Naive thymus-derived CD4-positive, alpha-beta T cell (primary cell): ENCODE measurements at places on chromosomes 4 and X. TPM values are rescaled to one million over a fixed set of nuclear protein-coding genes. Genes with fewer than 3 reads are reported as not detected.

GRCh38 chr4:3047464-3048286, 26.7 kb downstream of the HTT-AS start:
- H3K27ac ChIP-seq, result peak overlapping the region; percentile 61
- H3K4me1 ChIP-seq, result peaks cover 16% of the 10 kb centered on the region
- H3K36me3 ChIP-seq, result no peaks in the 10 kb centered on the region
- peak overlapping the region; percentile 65 for H3K4me3 ChIP-seq
- DNase-seq, result peak; percentile 51

Gene ERCC6L
- 0.49 TPM for polyA plus RNA-seq

DNA sequence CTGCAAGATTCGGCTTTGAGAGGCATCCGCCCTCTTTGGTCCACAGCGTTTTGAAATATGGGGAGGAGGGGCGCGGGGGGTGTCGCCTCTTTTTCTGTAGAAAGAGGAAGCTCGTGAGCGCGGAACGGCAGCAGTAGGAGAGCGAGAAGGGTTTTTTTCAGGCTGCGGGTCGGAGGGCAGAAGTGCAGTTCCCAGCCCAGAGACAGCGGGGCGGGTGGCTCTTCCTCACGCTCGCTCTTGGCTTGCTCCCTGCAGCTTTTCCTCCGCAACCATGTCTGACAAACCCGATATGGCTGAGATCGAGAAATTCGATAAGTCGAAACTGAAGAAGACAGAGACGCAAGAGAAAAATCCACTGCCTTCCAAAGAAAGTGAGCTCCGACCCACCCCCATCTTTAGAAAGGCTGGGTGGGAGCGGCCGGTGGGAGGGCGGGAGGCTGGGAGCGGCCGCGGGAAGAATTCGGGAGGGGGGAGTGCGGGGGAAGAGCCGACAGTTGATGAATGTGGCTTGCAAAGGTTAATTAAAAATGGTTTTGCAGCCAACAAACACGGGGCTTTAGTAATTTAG, 1.2 kb downstream of the TMSB4X start:
- H3K36me3 ChIP-seq, result peaks cover 11% of the 10 kb centered on the region
- DNase-seq, result no peak
- peak overlapping the region; percentile 97 for H3K4me3 ChIP-seq
- H3K27ac ChIP-seq, result peak overlapping the region; percentile 93
- H3K4me1 ChIP-seq, result peaks cover 21% of the 10 kb centered on the region

Gene MAGEA2
- not detected for polyA plus RNA-seq

DNA sequence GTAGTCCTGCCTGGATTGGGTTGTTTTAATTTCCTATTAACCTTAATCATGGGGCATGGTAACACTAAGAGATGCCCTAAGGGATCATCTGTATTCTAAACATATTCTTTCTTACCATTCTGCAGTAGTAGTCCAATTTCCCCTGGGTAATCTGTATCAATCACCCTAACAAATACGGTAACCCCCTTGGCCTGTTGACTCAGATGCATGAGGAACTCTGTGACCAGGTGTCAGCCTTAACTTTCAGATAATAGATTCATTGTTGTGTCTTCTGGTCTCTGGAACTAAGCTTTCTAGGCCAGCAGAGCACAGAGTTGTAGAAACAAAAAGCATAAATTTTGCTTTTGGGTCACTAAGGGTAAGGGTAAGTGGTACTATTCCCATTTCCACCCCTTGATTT, 13.1 kb upstream of the BANK1 start:
- H3K27ac ChIP-seq, result no peak overlapping the region
- no peaks in the 10 kb centered on the region for H3K27me3 ChIP-seq
- H3K36me3 ChIP-seq, result no peaks in the 10 kb centered on the region
- DNase-seq, result no peak
- no peaks in the 10 kb centered on the region for H3K4me1 ChIP-seq

Gene CXCL6
- polyA plus RNA-seq, result not detected

DNA sequence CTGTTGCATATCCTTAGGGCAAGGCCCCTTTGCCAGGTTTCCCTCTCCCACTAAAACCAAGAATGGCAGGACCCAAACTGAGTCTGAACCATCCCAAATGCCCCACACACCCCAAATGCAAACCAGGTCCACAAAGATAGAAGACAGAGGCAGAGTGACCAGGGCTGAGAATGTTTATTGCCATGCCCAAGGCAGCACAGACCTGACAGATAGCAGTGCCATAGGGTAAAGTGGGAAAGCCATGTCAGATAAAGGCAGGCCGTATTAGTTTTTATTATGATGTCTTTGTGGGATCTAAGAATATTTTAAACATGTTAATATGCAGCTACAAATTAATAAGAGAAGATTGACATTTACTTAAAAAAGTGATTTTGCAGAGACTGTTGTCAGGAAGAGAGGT, 29.6 kb upstream of the MND1 start:
- H3K4me1 ChIP-seq, result no peaks in the 10 kb centered on the region
- H3K36me3 ChIP-seq, result no peaks in the 10 kb centered on the region
- no peak for DNase-seq
- H3K4me3 ChIP-seq, result no peak overlapping the region
- H3K27ac ChIP-seq, result no peak overlapping the region

Gene CT45A3
- not detected for polyA plus RNA-seq

Gene FAM53A
- 2.5 TPM for polyA plus RNA-seq

DNA sequence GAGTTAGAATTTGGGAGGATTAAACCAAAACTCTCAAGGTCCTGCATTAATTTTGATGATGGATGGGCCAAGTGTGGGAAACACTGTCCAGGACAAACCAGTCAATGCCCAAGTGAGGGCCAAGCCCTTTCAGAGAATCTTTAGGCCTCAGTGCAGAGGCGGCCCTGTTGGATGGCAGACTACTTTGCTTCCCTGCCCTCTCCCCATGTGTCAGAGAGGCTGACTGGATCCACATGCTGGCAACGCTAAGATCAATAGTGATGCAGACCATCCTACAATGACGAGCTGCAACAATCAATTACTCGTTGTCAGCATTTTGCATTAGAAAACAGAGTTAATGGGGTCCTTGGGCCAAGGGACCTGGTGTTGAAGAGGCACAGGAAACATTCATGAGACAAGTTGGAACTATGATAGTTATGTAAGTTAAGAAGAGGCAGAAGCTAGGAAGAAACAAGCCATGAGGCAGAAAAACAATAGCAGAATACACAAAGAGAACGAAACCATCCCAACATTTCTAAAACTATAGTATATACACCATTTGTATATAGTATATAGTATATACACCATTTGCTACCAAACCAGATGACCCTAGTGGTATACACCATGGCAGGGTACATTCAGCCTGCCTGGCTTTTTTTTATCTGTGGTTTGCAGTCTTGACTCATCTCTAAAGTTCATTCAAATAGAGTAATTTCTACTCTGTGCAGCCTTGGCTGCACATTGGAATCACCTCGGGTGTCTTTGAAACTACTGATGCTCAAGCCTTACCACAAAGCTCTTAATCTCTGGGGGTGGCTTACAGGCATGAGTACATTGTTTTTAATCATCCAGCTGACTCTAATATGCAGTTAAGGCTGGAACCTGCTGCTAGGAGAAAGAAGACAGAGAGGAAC, 147.7 kb upstream of the GYPA start:
- no peak for DNase-seq
- no peaks in the 10 kb centered on the region for H3K27me3 ChIP-seq
- no peaks in the 10 kb centered on the region for H3K4me1 ChIP-seq
- H3K4me3 ChIP-seq, result no peak overlapping the region
- no peaks in the 10 kb centered on the region for H3K36me3 ChIP-seq

DNA sequence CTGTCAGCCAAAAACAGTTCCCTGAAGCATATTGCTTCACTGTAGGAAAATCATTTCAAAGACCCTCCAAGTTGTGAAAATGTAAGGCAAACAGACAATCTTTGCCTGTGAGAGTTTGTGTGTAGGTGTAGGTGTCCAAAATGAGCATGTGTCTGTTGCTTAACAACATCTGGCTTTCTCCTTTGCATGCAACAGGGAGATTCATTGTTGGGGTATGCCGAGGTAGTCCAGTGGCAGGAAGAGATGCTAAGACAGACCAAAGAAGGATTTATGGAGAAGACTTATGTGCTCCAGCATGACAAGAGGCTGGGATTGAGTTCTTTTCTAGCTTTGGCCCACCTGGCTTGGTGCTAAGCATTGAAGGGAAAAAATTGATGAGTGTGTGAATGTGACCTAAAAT, 29.8 kb upstream of the SMAD1 start:
- DNase-seq, result no peak
- H3K4me3 ChIP-seq, result no peak overlapping the region
- H3K27ac ChIP-seq, result no peak overlapping the region
- H3K27me3 ChIP-seq, result no peaks in the 10 kb centered on the region
- H3K36me3 ChIP-seq, result no peaks in the 10 kb centered on the region

DNA sequence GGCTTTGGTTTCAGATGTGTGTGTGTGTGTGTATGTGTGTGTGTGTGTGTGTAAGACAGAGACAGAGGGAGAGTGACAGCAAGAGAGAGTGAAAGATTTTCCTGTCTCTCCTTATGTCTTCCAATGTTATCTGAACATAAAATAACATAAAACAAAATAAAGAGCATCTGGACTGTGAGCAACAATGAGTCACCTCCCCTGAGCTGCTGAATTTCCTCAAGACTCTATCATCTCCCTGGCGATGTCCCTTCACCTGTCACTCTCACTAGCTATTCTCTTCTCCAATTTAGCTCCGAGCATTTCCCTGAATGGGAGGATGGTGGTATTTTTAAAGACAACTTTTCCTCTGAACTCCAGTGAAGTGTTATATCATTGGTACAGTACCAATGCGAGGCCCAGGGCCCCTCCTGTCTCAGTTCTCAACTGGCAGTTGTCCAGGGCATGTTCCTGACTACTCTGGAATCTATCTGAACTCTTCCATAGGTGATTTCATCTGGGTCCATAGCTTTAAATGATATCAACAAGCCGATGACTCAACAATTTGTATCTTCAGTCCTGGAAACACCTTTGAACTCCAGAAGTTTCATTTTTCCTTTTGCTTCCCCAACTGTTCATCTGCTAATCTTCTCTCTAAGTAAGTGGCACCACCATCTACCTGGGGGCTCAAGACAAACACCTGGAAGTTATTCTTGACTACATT, 195.0 kb upstream of the CLNK start:
- H3K27ac ChIP-seq, result no peak overlapping the region

DNA sequence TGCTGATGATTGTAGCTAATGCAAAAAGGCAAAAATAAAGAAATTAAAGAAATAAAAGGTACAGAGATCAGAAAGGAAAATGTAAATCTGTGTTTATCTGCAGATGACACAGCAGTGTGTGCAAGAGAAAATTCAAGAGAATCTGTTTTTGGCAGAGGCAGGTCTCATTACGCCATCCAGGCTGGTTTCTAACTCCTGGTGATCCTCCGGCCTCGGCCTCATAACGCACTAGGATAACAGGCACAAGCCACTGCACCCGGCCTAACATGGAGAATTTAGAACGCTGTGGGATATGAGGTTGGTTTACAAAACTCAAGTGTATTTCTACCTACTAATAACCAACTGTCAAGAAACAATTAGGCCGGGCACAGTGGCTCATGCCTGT, 29.4 kb downstream of the CTBP1 start:
- H3K27me3 ChIP-seq, result no peaks in the 10 kb centered on the region
- no peak overlapping the region for H3K4me3 ChIP-seq
- H3K4me1 ChIP-seq, result peaks cover 27% of the 10 kb centered on the region
- no peak overlapping the region for H3K27ac ChIP-seq
- H3K36me3 ChIP-seq, result peaks cover 26% of the 10 kb centered on the region

DNA sequence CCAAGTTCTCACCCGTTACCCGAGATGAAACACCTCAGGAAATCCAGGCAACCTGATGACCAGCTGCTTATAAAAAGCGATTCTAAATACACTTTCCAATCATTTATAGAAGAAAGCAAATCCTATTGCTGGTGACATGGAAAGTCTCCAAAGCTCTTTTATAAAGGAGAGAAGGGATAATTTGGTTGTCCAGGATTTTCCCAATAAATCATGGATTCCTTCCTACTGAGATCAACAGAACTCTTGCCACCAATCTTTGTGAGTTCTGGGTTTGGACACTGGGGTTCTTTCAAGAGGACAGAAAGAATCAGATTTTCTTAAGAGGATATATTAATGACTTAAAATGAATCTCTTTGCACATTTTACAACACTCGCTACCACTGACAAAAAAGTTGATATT, 24.7 kb upstream of the SOD3 start:
- no peaks in the 10 kb centered on the region for H3K36me3 ChIP-seq
- no peaks in the 10 kb centered on the region for H3K4me1 ChIP-seq
- no peak overlapping the region for H3K27ac ChIP-seq
- no peaks in the 10 kb centered on the region for H3K27me3 ChIP-seq
- DNase-seq, result no peak
- H3K4me3 ChIP-seq, result no peak overlapping the region

DNA sequence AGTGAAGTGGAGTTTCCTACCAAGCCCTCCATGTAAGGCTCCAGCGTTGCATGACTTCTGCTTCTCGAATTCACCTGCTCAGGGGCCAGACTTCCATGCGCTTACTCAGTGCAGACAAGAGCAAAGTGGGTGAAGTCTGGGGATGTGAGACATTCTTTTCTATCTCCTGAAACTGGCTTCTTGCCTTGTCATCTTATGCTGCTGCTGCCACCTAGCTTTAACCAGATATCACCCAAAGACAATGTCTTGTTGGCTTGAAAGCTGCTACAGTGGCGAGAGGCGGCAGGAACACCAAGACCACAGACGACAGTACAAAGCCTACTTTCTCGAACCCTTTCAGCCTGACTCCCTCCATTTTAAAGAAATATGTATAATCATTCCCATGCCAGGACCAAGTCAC, 103.6 kb upstream of the ADGRG2 start:
- no peak overlapping the region for H3K4me3 ChIP-seq
- no peaks in the 10 kb centered on the region for H3K4me1 ChIP-seq
- no peak overlapping the region for H3K27ac ChIP-seq
- no peak for DNase-seq

DNA sequence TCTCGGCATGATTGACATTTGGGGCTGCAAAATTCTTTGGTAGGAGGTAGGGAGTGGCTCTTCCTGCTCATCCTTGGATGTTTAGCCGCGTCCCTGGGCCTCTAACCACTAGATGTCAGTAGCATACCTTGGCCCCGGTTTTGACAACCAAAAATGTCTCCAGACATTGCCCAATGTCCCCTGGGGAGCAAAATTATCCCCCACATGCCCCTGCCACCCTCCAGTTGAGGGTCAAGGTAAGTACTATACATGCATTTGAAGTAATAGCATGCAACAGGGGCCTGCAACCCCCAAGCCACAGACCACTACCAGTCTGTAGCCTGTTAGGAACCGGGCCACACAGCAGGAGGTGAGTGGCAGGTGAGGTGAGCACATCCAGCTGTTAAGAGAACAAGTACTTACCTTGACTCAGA, 17.6 kb upstream of the KIAA1210 start:
- no peak for DNase-seq
- no peak overlapping the region for H3K4me3 ChIP-seq
- no peaks in the 10 kb centered on the region for H3K27me3 ChIP-seq
- no peaks in the 10 kb centered on the region for H3K36me3 ChIP-seq
- H3K4me1 ChIP-seq, result no peaks in the 10 kb centered on the region

- H3K4me3 ChIP-seq, result peak overlapping the region; percentile 80
- H3K4me1 ChIP-seq, result peaks cover 27% of the 10 kb centered on the region
- peak; percentile 57 for DNase-seq
These were observed 599 bp upstream of the IL2RG start for GRCh38 chrX:71111921-71112431.

Gene NIPAL1
- polyA plus RNA-seq, result 0.76 TPM

Gene ATP1B4
- not detected for polyA plus RNA-seq

- H3K4me1 ChIP-seq, result no peaks in the 10 kb centered on the region
- no peaks in the 10 kb centered on the region for H3K27me3 ChIP-seq
- no peaks in the 10 kb centered on the region for H3K36me3 ChIP-seq
- no peak for DNase-seq
These were observed 239.7 kb downstream of the QDPR start for GRCh38 chr4:17272154-17272553.

Gene CYTL1
- polyA plus RNA-seq, result not detected
